Left renal cortex interstitium (tissue), 4 donors: ENCODE measurements at places on chromosomes 13 and 19.

GRCh38 chr19:6766357-6767080, 716 bp downstream of the SH2D3A start:
- DNase-seq: no peak

GRCh38 chr13:71316792-71317363, 550.1 kb downstream of the DACH1 start:
- no peak for DNase-seq

GRCh38 chr19:16064209-16064889, 11.9 kb upstream of the TPM4 start:
- no peak for DNase-seq

DNA sequence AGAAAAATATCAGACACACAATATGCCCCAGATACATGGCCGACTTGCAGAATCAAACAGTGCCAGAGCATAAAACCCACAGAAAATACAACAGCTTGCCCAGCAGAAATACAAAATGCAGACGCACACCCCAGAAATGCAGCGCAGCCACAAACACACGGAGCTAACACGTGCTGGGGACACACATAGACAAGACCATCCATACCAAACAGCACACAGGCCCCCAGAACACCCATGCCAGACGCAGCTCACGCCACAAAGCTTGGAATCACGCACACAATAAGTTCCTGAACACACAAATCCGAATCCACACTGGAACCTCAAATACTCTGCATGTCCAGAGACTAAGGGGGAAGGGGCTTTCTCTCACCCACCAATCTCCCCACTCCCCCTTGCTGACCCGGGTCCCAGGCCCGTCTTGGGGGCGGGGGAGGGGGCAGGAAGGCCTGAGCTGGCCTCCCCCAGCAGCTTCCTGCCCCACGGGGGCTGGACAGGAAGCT, 17.2 kb downstream of the CCDC97 start:
- no peak for DNase-seq

DNA sequence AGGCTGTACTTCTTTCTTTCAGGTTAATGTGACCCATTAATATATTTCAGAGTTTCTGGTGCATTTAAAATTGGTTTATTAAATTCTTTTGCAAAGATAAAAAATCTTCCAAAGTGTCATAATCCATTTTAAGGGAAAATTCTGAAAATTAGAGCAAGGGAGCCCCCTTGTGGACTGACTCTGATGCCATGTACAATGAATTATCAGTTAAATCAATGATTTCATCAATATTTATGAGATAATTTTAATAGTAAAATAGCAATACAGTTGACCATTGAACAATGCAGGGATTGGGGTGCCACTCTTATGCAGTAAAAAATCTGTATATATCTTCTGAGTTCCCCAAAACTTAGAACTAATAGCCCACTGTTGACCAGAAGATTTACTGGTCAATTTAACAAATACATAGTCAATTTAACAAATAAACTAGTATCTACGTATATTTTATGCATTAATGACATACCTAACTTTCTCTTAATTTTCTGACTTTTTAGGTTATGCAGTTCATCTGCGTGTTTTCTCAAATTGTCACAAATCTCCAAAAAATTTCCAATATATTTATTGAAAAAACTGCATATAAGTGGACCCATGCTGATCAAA, 479.1 kb upstream of the MIR17HG start:
- DNase-seq: no peak

GRCh38 chr19:39417463-39418181, 5.2 kb downstream of the PLEKHG2 start:
- DNase-seq: no peak

DNA sequence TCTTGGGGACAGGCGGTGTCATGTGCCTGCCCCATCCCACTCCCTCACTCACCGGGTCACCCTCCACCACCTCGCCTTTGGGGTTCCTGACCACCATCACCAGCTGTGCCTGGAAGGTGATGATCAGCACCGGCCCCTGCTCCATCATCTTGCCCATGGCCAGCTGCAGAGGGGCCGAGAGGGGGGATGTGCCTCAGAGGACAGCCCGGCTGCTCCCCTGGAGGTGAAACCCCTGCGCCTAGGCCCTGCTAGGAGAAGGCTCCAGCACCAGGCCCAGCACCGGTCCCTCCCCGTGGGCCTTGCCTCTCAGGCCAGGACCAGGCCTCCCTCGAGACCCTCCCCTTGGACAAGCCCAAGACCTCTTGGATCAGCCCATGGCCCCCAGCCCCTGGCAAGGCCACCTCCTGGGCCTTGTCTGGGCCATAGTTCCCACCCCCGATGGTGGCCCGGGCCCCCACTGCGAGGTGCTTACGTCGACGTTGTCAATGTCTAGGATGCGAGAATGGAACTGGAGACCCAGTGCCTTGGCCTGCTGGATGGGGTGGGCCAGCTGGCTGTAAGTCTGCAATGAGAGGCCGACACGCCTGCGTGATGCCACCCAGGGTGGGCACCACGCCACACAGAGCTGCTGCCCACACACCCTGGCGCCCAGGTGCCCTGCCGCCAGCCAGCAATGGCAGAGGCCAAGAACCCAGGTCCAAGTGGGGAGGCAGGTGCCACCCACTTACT, 1.8 kb upstream of the CTXN1 start:
- no peak for DNase-seq

DNA sequence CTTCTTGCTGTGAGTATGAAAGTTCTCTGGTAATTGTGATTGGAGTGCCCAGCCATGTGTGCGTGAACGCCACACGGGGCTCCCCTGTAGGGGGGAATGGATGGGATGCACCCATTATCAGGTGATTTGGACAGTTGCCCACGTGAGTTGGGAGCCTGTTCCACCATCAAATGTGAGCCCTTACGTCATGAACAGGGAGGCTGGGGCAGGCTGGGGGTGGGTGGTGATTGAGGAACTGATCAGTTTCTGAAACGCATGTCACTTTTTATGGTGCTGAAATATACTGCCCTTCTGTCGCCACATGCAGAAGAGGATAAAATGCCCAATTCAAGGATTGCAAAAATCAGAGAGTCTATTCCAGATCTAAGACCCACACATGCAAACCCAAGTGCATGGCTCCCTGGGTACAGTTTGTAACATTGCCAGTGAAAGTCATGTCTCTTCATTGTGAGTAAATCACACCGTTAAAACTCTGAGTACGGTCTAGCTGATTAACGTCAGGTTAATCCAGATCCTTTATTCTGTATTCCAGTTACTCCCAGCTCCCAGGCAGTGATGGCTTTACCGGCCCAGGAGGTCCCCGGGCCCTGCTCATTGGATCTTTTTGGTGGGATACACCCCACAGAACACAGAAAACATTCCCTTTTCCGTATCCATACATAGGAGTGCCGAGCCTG, 90.2 kb downstream of the RAB20 start:
- no peak for DNase-seq

DNA sequence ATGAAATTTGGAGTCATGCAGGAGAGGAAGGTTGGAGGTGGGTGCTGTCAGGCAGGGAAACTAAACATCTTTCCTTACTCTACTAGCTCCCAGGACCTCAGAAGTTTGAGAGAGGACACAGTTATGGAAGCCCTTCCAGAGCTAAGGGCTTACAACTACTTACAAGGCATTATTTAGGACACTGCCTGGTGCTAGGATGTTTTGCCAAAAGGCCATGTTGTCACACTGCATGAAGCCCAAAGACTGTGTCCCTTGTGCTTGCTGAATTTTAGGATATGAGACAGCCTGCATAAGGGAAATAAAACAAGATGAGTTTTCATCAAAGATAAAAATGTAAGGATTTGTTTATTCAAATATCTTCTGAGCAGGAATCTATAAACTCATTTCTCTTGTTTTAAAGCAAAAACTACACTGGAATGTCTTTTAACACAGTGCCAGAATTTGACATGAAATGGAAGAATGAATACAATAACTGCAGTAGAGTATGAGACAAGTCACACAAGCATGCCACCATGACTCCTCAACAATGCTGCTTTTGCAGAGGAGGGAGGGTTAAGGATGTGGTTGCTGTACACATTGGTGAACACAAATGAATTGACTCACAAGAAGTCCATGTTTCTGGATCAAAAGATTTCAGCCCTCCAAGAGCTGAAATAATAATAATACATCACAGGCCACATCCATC, 258.4 kb downstream of the SPRY2 start:
- DNase-seq: no peak

DNA sequence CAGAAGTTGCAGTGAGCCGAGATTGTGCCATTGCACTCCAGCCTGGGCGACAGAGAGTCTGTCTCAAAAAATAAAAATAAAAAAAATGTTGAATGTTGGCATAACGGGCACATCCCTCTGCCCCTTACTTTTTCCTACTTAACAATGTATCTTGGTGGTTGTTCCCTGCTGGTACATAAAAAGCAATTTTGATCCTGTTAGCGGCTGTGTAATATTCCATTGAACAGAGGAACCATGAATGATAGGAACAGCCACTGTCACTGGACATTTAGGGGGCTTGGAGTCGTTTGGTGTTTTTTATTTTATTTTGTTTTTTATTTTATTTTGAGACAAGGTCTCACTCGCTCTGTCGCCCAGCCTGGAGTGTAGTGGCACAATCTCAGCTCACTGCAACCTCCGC, 10.4 kb upstream of the NCCRP1 start:
- no peak for DNase-seq

DNA sequence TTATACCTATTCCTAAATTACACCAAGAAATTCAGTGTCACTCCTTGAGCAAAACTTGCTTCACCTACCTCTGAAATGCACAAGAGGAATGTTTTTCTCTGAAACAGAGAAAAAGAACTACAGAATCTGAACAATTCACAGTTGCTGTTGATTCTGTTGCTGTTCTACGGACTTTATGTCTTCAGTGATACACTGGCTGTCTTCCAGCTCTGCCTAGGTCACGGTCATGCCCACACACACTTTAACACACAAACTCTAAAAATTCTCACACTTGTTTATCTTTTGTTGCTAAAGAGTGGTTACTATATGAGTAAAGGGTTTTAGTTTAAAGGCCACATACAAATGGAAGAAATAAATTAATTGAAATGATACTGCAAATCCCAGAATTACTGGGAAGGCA, 124.4 kb upstream of the SPRY2 start:
- DNase-seq: no peak
